Activated naive CD8-positive, alpha-beta T cell treated with anti-CD3 and anti-CD28 coated beads, Interleukin-2, amount 50 U/mL, for 24 hours (primary cell): ENCODE measurements at places on chromosomes 3 and 15.
A peak's percentile ranks its signal among the peaks of the same experiment; 100 is the strongest.

DNA sequence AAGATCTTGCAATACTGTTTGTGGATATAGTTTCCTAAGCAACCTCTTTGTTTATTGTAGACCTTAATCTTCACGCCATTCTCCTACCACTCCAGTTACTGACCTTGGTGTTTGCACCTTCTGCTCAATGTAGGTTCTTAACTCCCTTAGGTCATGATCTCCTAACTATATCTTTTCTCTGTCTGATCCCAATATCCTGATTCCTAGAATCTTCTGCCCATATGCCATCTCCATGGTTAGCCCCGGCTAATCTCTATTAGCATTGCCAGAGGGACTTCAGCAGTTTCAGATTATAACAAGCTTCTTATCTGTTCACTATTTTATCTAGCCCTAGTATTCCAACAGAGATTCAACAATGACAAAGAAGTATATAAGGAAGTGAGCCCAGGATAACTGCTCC is 64.9 kb downstream of the IMPG2 start:
- H3K36me3 ChIP-seq, result no peaks in the 10 kb centered on the region
- H3K4me1 ChIP-seq, result no peaks in the 10 kb centered on the region
- no peaks in the 10 kb centered on the region for H3K27me3 ChIP-seq
- DNase-seq, result no peak
- no peak overlapping the region for H3K27ac ChIP-seq

DNA sequence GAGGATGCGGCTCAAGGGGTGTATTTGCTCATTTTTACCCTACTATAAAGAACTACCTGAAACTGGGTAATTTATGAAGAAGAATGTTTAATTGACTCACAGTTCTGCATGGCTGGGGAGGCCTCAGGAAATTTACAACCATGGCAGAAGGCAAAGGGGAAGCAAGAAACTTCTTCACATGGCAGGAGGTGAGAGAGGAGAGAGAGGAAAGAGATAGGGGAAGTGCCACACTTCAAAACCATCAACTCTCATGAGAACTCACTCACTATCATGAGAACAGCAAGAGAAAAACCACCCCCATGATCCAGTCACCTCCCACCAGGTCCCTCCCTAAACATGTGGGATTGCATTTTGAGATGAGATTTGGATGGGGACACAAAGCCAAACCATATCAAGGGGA is 192.7 kb downstream of the DIPK2A start:
- H3K36me3 ChIP-seq, result no peaks in the 10 kb centered on the region
- H3K4me1 ChIP-seq, result no peaks in the 10 kb centered on the region
- no peak overlapping the region for H3K4me3 ChIP-seq
- DNase-seq, result no peak

GRCh38 chr3:186869253-186870100 is 27.0 kb downstream of the ADIPOQ start:
- peaks cover 32% of the 10 kb centered on the region for H3K4me1 ChIP-seq
- no peaks in the 10 kb centered on the region for H3K36me3 ChIP-seq
- H3K4me3 ChIP-seq, result no peak overlapping the region
- no peak for DNase-seq
- no peaks in the 10 kb centered on the region for H3K27me3 ChIP-seq

DNA sequence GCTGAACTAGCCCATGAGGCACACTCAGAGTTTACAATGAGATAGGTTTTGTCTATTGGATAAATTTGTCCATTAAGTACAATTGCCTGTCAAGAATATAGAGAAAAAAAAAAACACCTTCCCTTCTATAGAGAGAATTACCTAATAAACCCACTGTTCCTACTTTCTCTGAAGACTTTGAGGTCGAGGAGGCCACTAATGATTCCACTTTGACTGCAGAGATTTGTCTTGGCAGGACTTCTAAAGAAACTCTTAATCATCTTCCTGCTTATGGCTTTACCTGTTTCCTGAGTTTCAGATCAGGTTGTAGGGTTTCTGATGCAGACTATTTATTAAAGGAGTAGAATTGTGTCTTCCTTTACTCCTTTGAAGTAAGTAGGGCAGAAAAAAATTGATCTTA is 342.4 kb upstream of the KCNMB2 start:
- no peak overlapping the region for H3K27ac ChIP-seq
- H3K27me3 ChIP-seq, result no peaks in the 10 kb centered on the region
- H3K4me3 ChIP-seq, result no peak overlapping the region
- H3K4me1 ChIP-seq, result peaks cover 4% of the 10 kb centered on the region
- no peak for DNase-seq
- no peaks in the 10 kb centered on the region for H3K36me3 ChIP-seq

DNA sequence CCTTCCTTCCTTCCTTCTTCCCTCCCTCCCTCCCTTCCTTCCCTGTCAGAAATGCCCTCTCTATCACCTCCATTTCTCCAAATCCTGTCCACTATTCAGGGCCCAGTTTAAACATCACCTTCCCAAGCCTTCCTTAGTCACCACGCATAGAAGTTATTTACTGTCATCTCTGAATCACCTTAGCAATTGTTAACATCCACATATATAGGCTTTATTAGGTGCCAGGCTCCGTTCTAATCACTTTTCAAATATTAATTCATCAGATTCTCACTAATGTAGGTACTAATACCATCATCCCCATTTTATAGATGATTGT is 1.1 kb upstream of the MAGEF1 start:
- peak overlapping the region; percentile 90 for H3K4me3 ChIP-seq
- peaks cover 27% of the 10 kb centered on the region for H3K4me1 ChIP-seq
- peaks cover 2% of the 10 kb centered on the region for H3K27me3 ChIP-seq

GRCh38 chr3:148631124-148631903 is 66.4 kb upstream of the AGTR1 start:
- H3K27ac ChIP-seq, result no peak overlapping the region
- no peaks in the 10 kb centered on the region for H3K36me3 ChIP-seq
- DNase-seq, result no peak

- H3K4me3 ChIP-seq, result no peak overlapping the region
- H3K4me1 ChIP-seq, result no peaks in the 10 kb centered on the region
- H3K36me3 ChIP-seq, result no peaks in the 10 kb centered on the region
- DNase-seq, result no peak
- H3K27ac ChIP-seq, result no peak overlapping the region
These were observed 235.3 kb downstream of the ARRDC4 start for GRCh38 chr15:98195796-98196195.

DNA sequence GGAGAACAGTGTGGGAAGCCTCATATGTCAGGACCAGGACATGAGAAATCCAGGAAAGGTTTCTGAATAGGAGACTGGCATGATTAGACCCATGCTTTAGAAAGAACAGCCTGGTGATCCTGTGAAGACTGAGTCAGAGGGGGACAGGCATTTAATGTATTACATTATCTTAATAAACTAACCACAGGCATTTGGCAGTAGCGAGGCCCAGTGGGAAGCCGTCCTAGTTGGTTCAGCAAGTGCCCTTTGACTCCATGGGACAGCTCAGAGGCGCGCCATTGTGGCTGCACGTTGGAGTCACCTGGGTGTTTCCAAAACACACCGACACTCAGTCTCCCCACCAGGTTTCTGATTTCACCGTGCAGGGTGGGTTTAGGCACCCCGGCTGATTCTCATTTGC is 90.5 kb upstream of the DGKG start:
- no peaks in the 10 kb centered on the region for H3K36me3 ChIP-seq
- DNase-seq, result no peak
- peaks cover 4% of the 10 kb centered on the region for H3K27me3 ChIP-seq
- no peaks in the 10 kb centered on the region for H3K4me1 ChIP-seq
- H3K4me3 ChIP-seq, result no peak overlapping the region
